Effector CD4-positive, alpha-beta T cell (primary cell): ENCODE measurements at places on chromosomes 7 and 10.

DNA sequence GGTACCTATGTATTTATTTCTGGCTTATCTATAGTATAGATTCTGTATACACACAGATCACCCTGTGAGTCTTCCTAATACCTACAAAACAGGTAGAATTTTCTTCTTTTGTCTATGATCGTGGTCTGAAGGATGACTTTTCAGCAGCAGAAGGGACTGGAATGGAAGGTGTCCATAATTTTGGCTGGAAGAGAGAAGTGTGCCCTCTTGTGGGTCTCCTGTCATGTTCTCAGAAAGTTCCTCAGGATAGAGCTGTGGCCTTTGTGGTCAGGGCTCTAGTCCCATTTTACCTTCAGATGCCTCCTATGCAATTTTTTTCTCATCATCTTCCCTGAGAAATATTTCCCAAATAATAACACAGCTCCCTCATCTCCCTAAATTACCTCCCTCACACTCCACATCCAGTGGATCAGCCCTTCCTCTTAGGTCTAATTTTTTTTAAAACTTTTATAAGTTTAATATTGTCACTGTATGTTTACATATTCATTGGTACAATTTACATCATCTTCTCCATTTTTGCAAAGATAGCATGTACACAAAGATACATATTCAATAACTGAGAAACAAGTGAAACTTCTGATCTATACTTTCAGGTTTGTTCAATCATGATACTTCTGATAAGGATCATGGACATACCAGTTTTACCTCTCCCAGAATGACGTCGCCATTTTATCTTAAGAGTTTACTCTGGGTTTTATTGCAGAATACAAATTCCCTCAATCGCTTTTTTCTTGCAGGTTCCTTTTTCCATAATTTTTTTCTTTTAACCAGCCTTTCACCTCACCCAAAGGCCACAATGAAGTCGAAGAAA, 112.7 kb downstream of the REEP3 start:
- no peak for DNase-seq

DNA sequence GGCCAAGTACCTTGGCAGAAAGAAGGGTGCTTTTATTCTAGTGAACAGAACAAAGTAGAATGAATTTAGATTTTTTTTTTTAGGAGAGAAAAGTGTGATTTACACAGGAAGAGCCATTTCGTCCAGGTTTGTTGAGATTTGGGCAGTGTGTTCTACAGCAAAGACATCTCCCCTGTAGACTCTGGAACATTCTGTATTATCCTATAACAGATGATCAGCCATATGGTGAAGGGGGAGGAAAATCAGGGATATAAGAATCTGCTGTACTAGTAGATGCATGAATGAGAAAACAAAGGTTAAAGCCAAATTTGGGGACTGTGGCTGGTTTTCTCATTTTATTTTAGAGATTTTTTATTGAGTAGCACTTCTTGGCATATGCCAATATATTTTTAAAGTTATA, 453.7 kb upstream of the LRRTM3 start:
- no peak for DNase-seq

DNA sequence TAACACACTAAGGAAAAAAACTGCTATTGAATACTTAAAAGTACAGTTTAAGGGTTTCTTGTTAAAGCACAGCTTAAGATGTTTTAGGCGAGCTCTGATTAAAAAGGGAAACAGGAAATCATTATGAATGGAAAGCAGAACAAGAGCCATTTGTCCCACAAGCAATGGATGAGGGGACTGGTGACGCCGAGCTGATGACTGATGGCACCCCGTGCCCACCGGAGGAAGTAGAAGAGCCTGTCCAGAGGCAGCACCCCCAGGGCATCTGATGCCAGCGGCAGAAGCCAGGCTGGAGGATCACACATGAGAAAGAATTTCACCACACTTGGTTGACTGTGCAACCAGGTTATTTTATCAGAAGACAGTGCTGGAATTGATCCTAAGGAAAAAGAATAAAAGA, 15.0 kb upstream of the INSIG1 start:
- DNase-seq = no peak

DNA sequence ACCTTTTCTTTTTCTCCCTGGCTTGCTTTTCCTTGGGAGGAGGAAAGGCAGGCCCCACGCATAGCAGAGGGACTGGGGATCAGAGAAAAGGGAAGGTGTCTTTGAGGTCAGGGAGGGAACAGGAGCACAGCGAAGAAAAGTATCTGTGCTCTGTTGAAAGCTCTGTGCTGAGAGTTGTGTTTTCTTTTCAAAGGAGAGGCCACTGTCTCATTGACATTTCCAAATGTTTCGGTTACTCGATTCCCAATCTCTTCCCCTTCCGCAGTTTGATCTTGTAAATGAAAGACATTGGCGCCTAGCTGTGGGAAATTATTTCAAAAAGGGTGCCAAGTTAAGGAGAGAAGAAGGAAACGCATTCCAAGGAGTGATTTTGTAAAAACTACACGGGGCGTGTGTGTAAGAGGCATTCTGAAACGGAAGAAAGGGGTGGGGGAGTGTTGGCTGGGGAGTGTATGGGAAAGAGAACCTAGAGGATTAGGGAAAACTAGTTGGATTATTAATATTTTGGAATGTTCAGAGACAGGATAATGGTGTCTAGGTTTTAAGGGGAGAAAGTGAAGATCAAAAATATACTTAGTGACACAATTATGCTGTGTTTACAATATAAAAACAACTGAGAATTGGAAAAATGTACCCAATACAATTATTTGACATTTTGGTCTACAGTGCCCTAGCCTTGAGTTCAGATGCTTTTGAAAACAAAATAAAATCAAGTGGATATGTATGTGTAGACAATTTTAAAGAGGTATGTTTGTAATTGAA, 708 bp downstream of the KLHDC10 start:
- no peak for DNase-seq

- no peak for DNase-seq
These were observed 168.6 kb upstream of the CSTF2T start for GRCh38 chr10:51867956-51868355.

- no peak for DNase-seq
These were observed 235.2 kb downstream of the POU6F2 start for GRCh38 chr7:39212876-39213275.

GRCh38 chr10:5434017-5434753, 21.8 kb downstream of the NET1 start:
- no peak for DNase-seq

DNA sequence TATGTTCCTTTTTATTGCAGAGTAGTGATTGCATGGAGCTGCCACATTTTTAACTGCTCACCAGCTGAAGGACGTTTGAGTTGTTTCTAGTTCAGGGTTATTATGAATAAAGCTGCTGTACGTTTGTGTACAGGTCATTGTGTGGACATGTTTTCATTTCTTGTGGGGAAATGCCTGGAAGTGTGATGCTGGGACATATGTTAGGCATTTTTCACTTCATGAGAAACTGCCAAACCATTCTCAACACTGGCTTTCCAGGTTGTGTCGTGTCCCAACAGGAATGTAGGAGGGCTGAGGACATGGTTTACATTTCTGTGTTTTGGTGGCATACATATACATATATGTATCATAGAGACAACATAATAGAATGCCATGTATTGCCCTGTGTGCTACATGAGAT, 73.0 kb downstream of the NEURL1 start:
- DNase-seq = no peak
